ENCODE measurements at places on chromosomes 13 and 19. TPM values are rescaled to one million over a fixed set of nuclear protein-coding genes. Genes with fewer than 3 reads are reported as not detected.
A peak's percentile ranks its signal among the peaks of the same experiment; 100 is the strongest.

- no peak for DNase-seq
Observed at GRCh38 chr13:79468819-79469218, 12.1 kb upstream of the NDFIP2 start.

DNA sequence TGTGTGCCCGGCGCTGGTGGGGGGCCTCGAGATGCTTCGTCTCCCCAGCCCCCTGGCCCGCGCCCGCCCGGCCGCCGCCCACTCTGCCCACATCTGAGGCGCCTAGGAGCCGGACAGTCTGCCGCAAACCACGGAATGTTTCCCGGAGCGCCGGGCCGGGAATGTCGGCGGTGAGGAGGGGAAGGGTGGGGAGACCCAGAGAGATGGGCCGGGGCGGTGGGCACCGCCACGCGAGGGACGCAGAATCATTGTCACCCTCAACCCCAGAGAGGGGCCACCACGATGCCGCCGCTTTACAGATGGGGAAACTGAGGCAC, 46.1 kb upstream of the NFIC start:
- no peak for DNase-seq

DNA sequence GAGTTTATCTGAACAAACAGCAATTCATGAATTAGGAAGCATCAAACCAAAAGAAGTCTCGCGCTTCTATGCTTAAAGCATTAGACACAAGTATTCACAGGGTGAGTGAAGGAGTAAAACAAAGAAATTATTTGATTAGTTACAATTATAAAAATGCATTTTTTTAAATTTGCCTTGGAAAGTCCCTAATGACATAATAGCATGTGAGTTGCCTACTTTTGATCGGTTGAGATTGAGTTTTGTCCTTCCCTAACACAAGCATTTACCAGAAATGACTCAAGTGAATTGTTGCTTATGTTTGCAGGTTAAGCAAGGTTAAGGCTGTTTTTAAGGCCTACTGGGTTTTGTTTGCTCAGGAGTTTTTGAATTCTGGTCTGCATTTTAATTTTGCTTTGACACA, 389 bp upstream of the ZNF649 start:
- no peak for DNase-seq

DNA sequence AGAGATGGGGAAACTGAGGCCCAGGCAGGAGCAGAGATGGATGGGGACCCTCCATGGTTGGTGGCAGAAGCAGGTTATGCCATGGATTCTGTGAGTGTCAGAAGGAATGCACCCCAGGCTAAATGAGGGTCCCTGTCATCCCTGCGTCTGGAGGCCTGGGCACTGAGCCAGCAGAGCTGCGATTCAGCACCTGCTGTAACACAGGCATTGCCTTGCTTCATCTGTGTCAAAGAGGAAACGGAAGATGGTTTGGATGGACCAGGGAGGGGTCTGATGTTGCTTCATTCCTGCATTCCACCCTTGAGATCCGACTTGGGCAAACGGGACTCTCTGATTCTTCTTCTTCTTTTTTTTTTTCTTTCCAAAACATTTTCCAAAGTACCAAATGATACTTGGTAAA, 1.2 kb downstream of the C5AR1 start:
- peak; percentile 95 for DNase-seq

DNA sequence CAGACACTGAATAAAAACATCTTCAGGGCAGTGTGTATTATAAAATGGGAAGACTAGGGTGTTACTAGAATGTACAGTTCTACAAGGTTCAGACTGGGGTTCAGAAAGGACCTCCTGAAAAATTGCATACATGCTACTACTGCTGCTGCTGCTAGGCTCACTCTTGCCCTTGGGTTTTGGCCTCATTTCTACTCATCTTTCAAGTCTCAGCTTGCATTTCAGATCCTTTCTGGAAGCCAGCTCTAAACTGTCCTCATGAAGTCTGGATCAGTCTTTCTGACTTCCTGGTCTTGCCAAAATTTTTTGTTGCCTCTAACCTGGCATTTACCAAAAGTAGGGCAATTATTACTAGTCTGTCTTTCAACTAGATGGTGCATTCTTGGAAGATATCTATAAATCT, 393.3 kb downstream of the DIAPH3 start:
- DNase-seq: no peak

DNA sequence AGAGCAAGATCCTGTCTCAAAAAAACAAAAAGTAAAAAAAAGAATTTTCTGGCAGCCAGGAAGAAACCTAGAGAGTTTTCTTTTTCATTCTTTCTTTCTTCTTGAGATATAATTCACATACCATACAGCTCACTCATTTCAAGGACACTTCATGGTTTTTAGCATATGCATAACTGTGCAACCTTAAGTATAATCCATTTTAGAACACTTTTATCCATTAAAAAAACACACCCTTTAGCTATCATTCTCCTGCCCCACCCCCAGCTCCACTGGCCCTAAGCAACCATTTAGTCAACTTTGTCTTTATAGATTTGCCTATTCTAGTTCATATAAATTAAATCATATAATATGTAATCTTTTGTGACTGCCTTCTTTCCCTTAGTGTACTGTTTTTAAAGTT, 8.1 kb upstream of the IPO5 start:
- no peak for DNase-seq

DNA sequence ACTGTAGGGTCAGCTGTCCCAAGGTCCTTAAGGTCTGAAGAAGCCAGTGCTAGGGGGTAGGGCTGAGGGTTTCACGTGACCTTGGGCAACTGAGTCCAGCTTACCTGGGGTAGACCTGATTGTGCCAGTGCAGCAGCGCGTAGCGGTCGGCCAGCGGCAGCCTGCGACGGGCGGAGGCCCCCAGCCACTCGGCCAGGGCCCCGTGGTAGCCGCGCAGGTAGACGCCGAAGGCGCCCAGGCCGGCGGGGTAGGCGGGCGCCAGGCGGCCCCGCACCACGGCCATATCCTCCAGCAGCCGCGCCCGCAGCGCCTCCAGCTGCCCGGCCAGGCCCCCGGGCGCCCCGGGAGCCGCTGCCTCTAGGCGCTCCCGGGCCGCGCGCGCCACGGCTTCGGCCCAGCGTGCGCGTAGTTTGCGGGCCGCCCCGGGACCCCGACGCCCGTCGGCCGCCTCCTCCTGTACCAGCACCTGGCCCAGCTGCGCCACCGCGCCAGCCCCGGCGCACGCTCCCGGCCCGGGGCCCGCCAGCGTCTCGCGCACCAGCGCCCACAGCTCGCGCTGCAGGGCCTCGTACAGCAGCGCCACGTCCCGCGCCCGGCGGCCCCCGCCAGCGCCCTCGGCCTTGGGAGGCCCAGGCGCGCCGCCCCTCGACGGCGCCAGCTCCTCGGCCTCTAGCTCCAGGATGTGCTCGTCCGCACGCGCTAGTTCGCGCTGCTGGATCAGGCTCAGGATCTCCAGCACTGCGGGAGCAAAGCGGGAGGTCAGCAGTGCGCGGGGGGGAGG, 10.9 kb downstream of the EXOC3L2 start:
- no peak for DNase-seq

DNA sequence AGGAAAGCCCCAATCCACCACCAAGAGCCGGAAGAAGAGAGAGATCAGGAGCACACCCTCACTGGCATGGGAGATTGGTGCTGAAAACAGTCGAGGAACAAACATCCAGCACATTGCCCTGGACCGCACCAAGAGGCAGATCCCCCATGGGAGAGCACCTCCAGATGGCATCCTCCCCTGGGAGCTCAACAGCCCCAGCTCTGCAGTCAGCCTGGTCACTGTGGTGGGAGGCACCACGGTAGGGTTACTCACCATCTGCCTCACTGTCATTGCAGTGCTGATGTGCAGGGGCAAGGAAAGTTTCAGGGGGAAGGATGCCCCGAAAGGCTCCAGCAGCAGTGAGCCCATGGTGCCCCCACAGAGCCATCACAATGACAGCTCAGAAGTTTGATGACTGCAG, 110.2 kb downstream of the STOML3 start:
- DNase-seq: no peak

- DNase-seq: no peak
Observed at GRCh38 chr19:391207-391557, 17.8 kb downstream of the C2CD4C start.

- DNase-seq: no peak
Observed at GRCh38 chr19:54189145-54189734, at the start of gene MBOAT7. Gene MBOAT7 (minus strand): TSS chr19:54189580. CDS start chr19:54188508, 1,072 bp downstream.

- DNase-seq: no peak
Observed at GRCh38 chr19:17510220-17510993, 1.0 kb upstream of the PGLS start.

DNA sequence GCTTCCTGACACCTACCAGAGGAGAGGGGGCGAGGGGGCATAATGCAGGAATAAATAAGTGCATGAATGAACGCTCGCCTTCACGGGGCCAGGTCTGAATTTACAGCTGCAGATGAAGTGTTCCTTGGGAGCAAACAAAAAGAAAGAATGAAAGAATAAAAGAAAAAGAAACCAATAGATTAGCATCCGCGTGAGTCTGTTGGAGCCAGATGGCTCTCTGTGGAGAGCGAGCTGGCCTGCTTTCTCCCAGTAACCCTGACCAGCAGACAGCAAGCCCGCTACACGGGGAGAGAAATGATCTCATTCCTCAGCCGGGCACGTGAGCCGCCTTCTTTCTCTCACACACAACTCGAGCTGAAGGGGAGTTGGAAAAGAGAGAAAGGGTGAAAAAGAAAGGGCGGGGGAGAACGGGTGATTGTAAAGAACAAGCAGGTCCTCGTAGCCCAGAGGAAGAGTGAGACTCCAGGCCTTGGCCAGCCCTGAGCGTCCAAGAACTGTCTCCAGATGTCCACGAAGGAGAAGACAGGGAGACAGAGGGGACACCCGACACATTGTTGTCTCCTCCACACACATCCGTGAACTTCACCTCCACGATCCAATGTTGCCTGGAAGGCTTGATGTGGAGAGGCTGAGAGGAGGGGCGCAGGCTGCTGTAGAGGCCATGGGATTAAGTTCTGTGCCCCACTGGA, 81.4 kb downstream of the RNASEH2B start:
- no peak for DNase-seq

GRCh38 chr13:79482281-79482970, 1.5 kb downstream of the NDFIP2 start:
- no peak for DNase-seq

DNA sequence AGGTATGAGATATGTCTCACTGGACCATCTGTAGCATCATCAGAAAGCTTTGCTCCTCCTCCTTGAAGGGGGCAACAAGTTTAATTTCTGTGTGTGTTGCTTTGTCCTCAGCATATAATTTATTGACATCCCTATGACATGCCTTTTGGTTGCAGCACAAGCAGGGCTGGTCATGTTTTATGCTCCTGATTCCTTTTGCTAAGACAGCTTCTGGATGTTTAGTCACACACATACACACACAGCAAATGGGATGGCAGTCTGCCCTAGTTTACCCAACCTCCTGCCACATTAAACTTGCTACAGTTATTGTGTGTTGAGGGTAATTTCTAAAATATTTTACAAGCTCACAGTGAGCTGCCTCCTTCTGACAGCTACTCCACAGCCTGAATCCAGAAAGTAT, 217.9 kb upstream of the RXFP2 start:
- no peak for DNase-seq

GRCh38 chr19:16377521-16377920, 52.9 kb downstream of the KLF2 start:
- DNase-seq: no peak

GRCh38 chr13:45851171-45851921, at the start of gene SIAH3:
Gene SIAH3 (minus strand): TSS chr13:45851753. CDS start chr13:45851629, 124 bp downstream.
- no peak for DNase-seq

GRCh38 chr19:2150794-2151338, 500 bp downstream of the AP3D1 start:
- DNase-seq: no peak

- DNase-seq: no peak
Observed at GRCh38 chr13:45799451-45799850, 52.1 kb downstream of the SIAH3 start.

GRCh38 chr13:24181991-24182702, 21.6 kb downstream of the SPATA13 start:
- DNase-seq: no peak

- DNase-seq: no peak
Observed at GRCh38 chr13:94192431-94192975, 287.0 kb downstream of the DCT start.

The CGB3 gene
- not detected for polyA plus RNA-seq

The UQCR11 gene
- 731 TPM for polyA plus RNA-seq

The MCEMP1 gene
- polyA plus RNA-seq: 65.5 TPM

The NDUFB7 gene
- 313 TPM for polyA plus RNA-seq

The KCNC3 gene
- polyA plus RNA-seq: 0.04 TPM

The INAFM1 gene
- polyA plus RNA-seq: 7.3 TPM

The TMPRSS9 gene
- not detected for polyA plus RNA-seq

The FARP1 gene
- 0.01 TPM for polyA plus RNA-seq

The MEIS3 gene
- polyA plus RNA-seq: 0.36 TPM

The VAV1 gene
- polyA plus RNA-seq: 64.2 TPM
